SK-N-DZ (cell line): ENCODE measurements at places on chromosomes 11 and 22.

DNA sequence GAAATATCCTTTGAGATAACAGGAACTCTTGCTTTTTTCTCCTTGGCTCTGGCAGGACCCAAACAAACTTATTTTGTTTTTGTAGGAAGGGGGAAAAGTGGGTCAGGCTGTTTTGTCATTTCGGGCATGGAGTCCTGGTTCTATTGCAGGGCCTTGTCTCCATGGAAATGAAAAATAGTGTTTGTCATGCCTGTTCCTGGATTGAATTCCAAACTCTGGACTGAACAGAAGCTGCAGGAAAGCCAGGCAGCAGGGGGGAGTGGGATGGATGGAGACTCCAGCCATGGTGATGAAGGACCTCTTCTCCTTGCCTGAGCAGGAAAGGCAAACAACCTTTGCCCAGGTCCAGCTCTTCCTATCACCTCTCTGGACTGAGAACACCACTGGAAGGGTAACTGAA, 87.0 kb downstream of the SCN3B start:
- DNase-seq = no peak

DNA sequence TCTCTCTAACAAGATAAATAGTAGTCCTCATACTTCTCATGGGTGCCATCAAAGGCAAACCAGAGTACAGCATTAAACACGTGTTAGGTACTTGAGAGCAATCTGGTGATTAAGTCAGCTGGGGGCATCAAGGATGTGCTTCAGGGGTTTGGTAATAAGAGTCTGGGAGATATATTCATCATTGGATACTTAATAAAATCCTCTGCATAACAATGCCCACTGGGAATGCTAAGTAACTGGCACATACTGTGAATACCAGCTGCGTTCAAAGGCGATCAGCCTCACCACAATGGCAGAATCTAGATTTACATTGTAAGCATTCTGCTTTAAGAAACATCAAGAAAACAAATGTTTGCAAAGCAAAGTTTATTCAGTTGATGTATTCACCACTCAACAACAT, 268.6 kb upstream of the PITPNB start:
- no peak for DNase-seq

GRCh38 chr22:46878191-46878948, 115.9 kb downstream of the TBC1D22A start:
- no peak for DNase-seq

DNA sequence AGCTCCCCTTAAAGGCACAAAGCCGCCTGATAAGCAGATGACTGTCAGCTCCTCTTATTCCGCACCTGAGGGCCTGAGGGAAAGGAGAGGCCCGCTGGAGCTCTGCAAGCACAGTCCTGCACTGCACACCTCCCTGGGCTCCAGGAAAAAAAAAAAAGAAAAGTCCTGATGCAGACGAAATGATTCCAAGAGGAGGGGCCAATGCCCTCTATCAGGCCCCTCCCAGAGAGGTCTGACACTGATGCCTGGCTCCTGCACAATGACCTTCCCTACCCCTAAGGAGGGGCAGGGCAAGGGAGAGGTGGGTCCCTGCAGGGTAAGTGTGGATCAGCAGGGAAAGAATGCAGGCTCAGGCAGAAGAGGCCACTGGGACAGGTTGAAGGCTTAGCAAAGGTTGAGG, 572.7 kb downstream of the SOX6 start:
- DNase-seq = no peak

DNA sequence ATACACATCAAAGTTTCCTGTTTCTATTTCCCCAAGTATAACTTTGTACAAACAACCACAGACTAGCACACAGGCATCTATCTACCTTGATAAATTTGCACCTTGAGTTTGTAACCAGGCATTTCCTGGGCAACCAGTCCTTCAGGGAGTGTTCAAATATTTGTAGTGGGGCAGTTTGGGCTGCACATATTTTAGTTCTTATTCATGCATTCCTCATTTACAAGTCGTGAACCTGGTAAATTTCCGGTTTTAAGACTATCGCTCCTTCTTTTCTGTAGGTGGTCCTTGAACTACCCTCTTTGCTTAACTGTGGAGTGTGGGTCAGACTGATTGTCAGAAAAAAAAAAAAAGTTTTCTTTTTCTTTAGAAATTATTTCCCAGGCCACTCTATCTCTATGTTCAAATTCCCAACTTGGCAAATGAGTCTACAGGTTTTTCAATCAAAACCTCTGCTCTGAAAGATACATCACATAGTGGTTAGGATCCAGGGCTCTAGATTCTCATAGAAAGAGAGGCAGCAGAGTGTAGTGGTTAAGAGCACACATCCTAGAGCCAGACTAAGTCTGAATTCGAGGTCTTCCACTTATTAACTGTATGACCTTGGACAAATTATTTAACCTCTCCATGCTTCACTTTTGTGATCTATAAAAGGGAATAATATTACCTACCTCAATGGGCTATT, 201.5 kb downstream of the SOX6 start:
- no peak for DNase-seq

DNA sequence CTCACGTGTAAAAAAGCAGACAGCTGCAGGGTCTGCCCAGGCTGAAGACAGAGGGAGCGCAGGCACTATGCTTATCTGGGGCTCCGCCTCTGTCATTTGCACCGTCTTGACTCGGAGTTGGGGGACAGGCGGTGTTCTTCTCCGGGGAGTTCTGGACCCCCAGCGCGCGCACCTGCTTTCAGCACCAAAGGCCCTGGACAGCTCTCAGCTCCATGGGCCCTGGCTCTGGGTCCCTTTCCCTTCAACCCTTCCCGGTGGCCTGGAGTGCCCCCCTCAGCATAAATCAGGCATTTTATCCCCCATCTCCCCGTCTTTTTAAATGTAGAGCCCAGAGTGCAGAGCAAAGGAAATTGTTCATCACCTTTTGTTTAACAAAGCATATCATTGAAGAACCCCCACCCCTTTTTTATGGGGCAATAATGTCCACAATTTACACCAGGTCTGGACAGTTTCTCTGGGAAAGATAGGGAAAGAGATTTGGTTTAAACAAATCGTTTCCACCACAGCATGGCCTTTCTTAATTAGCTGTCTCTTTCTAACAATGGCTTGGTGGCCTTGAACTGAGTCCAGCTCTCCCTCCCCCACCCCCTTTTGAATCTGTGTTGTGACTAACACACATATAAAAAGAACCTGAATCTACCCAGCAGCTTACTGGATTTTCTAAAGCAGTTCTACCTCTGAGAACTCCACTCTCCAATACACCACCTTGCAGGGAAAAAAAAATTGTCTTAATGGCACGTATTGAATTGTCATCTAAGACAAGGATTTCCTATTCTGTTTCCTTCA, 1.7 kb downstream of the SEZ6L start:
- no peak for DNase-seq

DNA sequence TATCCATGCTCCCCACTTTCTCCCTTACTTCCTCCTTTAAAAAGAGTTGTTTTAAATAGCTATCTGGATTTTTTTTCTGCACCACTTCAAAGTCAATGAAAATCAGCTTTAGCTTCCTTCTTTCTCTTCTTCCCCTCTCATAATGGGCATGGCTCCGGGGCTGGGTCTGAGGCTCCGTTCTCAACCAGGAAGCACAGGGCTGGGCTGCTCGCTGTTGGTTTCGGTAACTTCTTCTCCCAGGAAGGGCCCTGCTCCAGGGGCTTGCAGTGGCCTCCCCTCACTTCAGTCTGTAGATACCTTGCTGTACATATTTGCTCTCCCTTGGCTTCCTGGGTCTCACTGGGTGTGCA, 23.8 kb downstream of the MICAL2 start:
- no peak for DNase-seq

DNA sequence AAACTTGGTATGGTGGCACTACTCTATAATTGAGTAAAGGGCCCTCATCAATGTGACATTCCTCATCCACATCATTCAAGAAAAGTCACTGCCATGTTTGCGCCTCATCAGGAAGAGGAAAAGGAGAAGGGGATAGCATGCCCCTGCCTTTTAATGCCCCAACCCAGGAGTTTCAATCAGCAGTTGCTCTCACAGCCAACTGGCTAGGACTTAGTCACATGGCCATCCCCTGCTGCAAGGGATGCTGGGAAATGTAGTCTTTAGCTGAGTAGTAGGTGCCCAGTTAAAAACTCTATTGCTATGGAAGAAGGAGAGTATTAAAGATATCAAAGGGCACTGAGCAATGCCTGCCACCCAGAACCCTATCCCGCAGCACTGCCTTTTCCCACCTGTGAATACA, 10.9 kb upstream of the CCND1 start:
- no peak for DNase-seq

GRCh38 chr11:72267956-72268617, 24.1 kb upstream of the PHOX2A start:
- no peak for DNase-seq

- no peak for DNase-seq
Observed at GRCh38 chr11:106218106-106218505, 140.6 kb downstream of the AASDHPPT start.

GRCh38 chr11:45394294-45395085, 108.3 kb upstream of the SYT13 start:
- no peak for DNase-seq

DNA sequence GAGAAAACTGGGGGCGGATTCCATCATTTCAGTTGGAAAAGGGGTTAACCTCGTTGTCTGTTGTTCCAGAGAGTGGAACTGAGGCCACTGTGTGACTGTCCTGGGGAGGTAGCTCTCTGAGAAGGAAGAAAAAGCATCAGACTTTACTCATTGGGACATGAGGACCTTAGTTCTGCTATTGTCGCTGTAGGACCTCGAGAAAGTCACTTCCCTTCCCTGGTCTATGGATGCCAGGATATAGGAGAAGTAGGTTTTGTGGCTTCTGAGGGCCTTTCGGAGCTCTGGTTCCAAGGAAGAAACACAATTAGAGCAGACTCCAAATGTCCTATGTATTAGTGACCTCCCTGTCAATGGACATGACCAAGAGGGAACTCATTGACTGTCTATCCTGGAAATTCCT, 6.2 kb downstream of the MYO18B start:
- no peak for DNase-seq

DNA sequence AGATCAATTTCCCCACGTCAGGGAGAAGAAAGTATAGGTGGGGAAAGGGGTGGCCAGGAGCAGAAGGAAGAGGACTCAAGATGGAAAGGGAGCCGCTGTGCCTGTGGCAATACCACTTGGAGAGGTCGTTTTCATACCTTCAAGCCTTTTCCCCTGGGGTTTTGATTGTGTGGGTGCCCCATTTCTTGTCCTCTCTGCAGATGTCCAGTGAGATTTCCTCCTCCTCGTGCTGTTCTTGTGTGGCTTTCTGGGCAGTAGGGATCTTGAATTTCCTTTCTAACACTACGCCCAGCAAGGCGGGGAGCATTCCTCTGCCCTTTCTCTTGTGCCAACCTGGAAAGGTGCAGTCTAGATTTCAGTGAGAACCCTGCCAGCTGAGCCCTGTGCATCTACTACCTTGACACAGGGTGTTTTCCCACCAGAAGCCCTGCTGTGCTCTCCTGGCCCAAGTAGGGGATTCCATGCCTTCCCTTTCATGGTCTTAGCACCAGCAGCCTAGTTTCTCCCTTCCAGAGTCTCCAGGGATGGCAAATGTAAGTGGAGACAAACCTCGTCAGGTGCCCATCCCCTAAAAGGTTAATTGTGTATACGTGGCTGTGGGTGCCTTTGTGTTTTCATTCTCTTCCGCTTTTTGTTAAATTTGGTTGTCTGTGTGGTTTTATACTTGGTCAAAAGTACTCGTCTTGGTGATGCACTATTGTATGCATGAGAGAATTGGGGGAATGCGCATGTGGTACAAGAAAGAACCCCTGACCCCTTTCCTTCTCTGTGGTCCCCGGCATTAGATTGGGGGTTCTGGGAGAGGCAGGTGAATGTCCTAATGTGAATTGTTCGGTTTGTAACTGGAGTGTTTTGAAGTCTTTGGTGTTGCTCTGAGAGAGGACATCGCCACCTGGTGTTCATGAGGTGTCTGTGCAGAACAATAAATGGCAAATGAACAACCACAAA, 71.4 kb upstream of the MPEG1 start:
- peak; percentile 38 for DNase-seq

- no peak for DNase-seq
Observed at GRCh38 chr11:61904539-61905048, 12.8 kb downstream of the RAB3IL1 start.
